ENCODE measurements at places on chromosomes 7 and 10.

GRCh38 chr7:101595246-101595645 is 33.9 kb downstream of the MYL10 start:
- no peak for DNase-seq

- no peak for DNase-seq
These were observed 189.8 kb downstream of the CELF2 start for GRCh38 chr10:11207560-11207844.

- DNase-seq, result no peak
These were observed 17.4 kb upstream of the SLC35G1 start for GRCh38 chr10:93876381-93876780.

DNA sequence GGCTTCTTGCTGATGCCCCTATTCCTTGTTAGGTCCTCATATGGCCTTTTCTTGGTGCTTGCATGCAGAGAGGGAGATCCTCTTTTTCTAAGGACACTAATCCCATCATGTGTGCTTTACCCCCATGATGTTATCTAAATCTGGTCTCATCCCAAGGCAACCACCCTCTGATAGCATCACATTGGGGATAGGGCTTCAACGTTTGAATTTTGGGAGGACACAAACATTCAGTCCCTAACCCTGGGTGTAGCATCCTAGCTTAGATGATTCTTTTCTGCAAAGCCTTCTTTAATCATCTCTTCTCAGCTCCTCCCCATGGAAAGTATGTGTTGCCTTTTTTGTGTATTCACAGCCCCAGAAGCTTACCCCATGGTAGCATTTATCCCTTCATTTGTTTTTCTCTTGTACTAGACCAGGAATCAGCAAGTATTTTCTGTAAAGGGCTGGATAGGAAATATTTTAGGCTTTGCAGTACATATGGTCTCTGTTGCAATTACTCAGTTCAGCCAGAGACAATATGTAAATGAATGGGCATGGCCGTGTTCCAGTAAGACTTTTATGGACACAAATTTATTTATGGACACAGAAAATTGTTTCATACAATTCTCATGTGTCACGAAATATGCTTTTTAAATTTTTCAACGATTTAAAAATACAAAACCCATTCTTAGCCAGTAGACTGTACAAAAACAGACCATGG is 101.5 kb upstream of the CSTF2T start:
- no peak for DNase-seq
